ENCODE measurements at places on chromosomes 16 and 17. TPM values are rescaled to one million over a fixed set of nuclear protein-coding genes. Genes with fewer than 3 reads are reported as not detected.

The CACNG5 gene
- total RNA-seq = not detected

The ADAD2 gene
- not detected for total RNA-seq

The CD300C gene
- total RNA-seq = not detected

The DPEP1 gene
- total RNA-seq = 0.30 TPM

The TAT gene
- total RNA-seq = not detected

The DYNLRB2 gene
- not detected for total RNA-seq

The RBFOX1 gene
- not detected for total RNA-seq

The ACBD4 gene
- total RNA-seq = 3.5 TPM

The VTN gene
- total RNA-seq = 3.4 TPM

The HSD17B1 gene
- 0.88 TPM for total RNA-seq

The NAGS gene
- total RNA-seq = 1.5 TPM

The GRAPL gene
- not detected for total RNA-seq

The TBC1D3C gene
- not detected for total RNA-seq

The CNTROB gene
- 14.6 TPM for total RNA-seq

The SLC5A11 gene
- not detected for total RNA-seq

The ODAD4 gene
- 0.30 TPM for total RNA-seq

The SLC5A10 gene
- not detected for total RNA-seq

The PRPSAP2 gene
- 61.6 TPM for total RNA-seq

Data from smooth muscle cell of the umbilical artery (primary cell).